ENCODE measurements at places on chromosomes 3 and 15.

DNA sequence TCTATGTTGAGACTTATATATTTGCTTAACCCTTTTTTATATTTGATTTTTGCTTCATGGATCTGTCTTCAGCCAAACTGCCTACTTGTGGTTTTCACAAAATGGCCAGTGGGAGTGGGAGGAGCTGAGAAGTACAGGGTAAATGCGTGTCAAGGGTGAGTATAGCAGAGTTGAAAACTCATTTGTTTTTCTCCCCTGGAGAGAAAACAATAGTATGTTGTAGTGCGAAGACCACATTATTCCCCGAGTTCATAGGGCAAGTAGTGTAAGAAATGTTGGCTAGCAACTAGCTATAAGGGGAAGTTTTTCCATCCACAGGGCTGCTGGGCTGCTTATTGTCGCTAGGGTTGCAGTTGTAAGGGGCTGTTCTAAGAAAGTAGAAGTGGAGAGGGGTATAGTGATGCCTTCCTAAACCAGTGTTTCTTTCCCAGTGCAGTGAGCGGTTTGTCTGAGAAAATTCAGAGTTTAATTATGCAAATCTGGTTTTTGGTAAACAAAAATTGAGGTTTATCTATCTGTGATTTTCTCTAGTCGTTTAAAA is 153.8 kb upstream of the AZI2 start:
- no peak for DNase-seq

DNA sequence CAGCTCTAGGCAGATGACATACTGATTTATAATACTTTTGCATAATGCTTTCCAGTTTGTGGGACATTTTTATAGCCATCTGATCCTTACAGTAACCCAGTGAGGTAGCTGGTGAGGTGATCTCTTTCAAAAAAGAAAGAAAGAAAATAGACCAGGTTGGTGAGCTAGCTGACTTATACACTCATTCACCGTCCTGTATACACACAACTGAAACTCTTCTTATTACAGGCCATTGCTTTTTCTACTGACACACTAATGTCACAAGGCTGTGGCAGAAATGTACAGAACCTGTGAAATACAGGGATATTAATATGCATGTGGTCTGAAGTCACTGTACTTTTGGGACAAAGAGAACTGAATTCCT is 150.2 kb upstream of the BHLHE40 start:
- DNase-seq, result no peak

- no peak for DNase-seq
Measured at GRCh38 chr3:42263354-42264346, 2.3 kb downstream of the CCK start.

GRCh38 chr3:4247391-4247790 is 55.8 kb upstream of the SETMAR start:
- DNase-seq, result no peak

GRCh38 chr3:23036728-23037127 is 166.4 kb upstream of the UBE2E2 start:
- no peak for DNase-seq

DNA sequence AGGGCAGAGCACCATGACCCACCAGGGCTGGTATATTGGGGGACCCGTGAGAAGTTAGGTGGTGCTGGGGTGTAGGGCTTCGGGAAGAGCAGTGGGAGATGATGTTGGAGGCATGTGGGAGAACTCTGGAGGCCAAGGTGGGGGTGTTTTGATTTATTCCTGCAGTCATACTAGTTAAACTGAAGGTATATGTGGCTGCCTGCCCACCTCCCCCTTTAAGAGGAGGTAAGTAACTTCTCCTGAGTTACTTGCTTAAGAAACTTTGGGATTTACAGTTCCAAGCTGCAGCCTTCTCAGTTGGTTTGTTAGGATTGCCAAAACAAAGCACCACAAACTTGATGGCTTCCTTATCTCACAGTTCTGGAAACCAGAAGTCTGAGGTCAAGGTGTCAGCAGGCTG is 73.1 kb upstream of the AGBL1 start:
- DNase-seq, result no peak

- DNase-seq, result no peak
Measured at GRCh38 chr15:66070220-66070934, 183.2 kb downstream of the MEGF11 start.

DNA sequence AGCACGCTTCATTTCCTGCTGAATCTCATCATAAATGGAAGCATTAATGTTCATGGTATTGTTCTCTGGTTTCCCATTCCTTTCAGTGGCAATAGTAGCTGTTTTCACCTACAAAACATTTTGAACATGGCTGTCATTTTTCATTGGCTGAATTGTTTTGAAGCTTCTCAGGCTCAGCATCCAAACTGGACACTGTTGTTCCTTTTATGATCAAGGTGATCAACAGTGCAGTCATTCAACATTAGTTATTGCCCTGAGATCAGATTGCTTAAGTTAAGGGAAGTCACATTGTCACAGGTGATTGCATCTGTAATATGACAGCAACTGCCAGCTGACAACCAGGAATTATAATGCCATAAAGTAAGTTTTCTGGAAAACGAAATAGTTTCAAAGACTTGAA is 46.9 kb downstream of the SATB1 start:
- no peak for DNase-seq

GRCh38 chr15:33044598-33044997 is 149.9 kb downstream of the FMN1 start:
- DNase-seq, result no peak

GRCh38 chr3:10142707-10143560 is 1.4 kb downstream of the VHL start:
- no peak for DNase-seq

DNA sequence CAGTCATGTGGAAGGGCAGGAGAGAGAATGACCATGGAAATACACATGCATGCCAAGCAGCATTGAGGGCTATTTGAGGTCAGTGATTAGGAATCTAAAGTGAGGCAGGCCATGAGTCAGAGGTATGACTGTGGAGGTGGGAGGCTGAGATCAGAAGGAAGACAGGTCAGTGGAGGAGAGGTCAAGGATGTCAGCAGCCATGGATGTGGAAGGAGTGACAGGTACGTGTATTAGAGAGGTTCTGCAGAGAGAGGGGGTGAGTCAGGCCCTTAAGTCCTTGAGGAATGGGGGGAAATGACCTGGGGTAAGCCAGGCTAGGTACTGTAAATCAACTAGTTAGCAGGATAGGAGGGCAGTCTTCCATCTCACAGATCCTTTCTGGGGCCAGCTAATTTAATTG is 166.6 kb downstream of the ANO10 start:
- peak; percentile 35 for DNase-seq

GRCh38 chr3:175185903-175186302 is 326.8 kb downstream of the NAALADL2 start:
- no peak for DNase-seq

GRCh38 chr3:176916777-176917176 is 280.5 kb downstream of the TBL1XR1 start:
- DNase-seq, result no peak

DNA sequence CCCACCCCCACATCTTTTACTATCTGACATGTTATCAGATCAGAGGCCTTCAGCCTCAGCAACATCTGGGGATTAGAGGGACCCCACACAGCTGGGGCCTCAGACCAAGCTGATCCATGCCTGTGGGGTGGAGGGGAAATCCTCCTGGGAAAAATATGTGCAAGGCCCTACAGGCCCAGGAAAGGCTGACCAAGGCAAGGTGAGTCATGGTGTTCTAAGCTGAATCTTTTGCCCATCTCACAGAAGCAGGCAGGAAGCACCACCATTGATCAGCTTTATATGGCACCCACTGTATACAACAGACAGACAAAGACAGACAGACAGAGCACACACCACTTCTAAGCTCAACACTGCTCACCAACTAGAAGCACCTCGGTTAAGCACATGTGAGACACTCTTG is 12.4 kb upstream of the PARP6 start:
- DNase-seq, result no peak

- no peak for DNase-seq
Measured at GRCh38 chr3:60630953-60631352, 620.3 kb downstream of the FHIT start.

DNA sequence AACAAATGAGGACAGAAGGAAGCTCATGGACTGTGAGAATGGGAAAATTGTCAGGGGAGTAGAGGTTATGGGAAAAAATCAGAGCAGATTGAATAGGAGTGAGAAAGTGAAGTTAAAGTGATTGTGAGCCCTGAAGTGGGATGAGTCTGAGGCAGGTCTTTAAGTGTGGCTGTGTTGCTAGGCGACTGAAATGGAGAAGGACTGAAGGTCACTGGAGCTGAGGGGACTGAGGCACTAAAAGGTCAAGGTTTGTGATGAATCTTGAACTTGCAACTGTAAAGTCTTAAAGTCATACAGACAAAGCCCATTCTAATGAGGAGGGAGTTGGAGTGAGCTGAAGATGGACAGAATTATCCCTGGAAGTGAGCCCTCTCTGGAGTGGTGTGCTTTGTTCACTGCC is 518.9 kb downstream of the TUSC7 start:
- no peak for DNase-seq

- no peak for DNase-seq
Measured at GRCh38 chr3:31919528-31919927, 61.5 kb downstream of the OSBPL10 start.

DNA sequence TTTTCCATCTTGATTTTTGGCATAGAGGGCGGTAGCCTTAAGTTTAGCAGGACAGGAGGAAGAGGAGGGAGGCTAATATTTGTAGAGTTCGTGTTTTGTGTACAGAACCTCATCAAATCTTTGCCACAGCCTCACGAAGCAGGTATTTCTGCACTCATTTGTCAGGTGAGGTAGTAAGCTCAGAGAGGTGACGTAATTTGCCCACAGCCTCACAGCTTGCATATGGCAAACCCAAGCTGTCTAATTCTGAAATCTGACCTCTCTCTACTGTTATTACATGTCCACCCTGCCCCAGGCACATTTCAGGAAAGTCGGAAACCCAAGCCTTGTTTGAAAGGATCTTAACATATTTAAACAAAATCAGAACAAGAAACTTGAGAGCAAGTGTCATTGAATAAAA is 91.1 kb upstream of the TPM1 start:
- DNase-seq, result no peak

GRCh38 chr15:37397266-37398022 is 297.1 kb upstream of the MEIS2 start:
- no peak for DNase-seq

DNA sequence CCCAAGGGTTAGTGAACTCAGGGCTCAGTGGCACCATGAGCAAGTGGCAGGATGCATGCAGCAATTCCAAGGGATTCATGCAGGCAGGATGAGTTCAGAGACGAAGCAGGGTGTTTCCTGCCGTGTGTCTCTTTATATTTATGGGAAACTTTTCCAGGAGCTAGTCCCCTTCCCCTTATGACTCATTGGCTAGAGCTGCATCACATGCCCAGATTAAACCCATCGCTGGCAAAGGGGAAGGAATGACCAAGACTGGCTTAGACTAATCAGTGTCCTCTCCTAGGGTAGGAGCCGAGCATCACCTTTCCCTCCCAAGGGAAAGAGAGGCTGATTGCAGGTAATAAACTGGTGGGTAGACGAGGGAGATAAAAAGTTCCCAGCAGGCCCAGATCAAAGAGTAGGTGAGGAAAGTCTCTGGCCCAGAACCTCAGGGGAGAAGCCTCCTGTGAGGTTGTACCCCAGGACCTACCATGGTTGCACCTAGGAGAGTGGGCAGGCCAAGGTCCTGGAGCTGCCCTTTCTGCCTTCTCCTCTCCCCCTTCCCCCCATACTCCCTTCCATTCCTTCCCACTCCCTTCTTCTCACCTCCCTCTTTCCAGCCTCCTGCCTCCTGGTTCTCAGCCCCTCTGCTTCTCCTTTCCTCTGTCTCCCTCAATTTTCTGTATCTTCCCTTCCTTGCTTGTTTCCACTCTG is 67.8 kb upstream of the ITGA11 start:
- no peak for DNase-seq

DNA sequence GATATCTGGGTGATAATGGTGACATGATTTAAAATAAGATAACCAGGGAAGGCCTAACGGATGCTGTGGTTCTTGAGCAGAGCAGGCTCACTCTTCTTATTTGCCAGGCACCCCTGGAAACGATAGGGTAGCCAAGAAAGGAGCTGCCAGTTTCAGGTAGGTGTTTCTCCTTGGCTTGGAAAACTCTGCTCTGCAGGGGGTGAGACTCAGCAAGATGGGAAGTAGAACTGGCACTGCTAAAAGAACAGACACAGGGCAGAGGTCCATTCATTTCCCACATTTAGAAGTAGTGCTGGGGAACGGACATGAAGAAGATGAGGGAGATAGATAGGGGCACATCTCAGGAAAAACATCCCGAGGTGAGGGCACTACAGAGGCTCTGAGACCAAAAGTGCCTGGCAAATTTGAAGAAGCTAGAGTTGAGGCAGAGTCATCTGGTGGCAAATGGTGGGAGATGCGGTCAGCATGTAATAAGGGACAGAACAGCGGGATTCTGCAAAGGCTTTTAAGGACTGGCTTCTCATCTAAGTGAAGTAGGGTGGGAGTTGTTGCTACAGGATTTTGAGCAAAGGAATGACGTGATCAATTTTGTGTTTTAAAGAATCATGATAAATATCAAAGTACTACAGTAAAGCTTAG is 323.4 kb upstream of the PLSCR5 start:
- no peak for DNase-seq

DNA sequence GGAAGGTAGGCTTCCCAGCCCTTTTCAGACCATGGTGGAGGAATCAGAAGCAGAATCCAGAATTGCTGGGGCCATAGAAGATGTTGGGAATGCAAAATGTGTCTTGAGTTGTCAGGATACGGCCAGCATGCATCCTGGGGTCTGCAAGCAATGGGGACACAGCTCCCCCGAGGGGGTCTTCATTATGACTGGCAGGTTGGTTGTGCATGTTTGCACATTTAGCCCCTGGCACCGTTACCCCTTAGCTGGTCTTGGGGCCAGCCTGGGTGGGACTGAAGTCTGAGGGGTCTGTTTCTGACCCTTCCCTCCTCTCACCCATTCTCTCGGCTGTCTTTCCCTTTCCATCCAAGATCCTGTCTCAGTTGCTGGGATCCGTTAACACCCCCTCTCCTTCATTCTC is 50.7 kb downstream of the STARD5 start:
- DNase-seq, result no peak

DNA sequence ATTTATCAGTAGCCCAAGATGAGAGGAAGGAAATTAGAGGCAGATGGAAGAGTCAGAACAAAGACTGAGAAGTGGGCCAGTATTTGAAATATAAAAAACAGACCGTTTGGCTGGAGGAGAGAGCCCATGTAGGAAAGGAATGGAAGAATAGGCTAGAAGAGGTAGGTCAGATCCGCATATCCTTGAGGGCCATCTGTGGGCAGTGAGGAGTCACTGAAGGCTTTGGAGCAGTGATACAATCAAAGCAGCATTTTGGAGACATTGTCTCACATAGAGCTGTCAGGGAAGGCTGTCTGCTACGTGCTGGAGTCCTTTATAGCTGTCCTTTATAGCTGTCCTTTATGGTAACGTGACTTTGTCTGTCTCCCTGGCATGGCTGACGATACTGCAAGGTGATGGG is 92.0 kb upstream of the VEPH1 start:
- DNase-seq, result no peak

DNA sequence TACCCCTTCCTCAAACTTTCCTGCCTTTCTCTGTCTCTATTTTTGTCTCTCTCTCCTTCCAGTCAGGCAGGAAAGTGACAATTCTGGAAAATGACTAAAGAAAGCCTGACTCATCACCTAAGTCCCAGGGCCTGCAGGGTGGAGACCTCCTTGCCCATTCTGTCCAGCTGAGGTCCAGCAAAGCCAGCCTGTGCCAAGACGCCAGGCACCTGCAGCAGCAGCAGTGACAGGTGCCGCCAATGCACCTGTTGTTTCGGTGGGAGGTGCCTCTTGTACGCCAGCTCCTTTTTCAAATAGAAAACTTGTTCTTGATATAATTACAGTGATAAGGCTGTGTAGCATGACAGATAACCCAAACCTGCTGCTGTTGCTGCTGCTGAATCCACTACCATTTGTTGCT is 501.3 kb downstream of the NTRK3 start:
- no peak for DNase-seq

- peak; percentile 66 for DNase-seq
Measured at GRCh38 chr15:87816811-87817210, 439.7 kb downstream of the NTRK3 start.

GRCh38 chr3:23389089-23389488 is 186.0 kb downstream of the UBE2E2 start:
- DNase-seq, result no peak

Measured in endothelial cell of umbilical vein (primary cell).